ENCODE measurements at places on chromosomes 4 and X.

GRCh38 chr4:68373513-68373912 is 23.6 kb upstream of the YTHDC1 start:
- peak; percentile 75 for DNase-seq

- no peak for DNase-seq
These were observed 175.7 kb upstream of the BCOR start for GRCh38 chrX:40273356-40274050.

DNA sequence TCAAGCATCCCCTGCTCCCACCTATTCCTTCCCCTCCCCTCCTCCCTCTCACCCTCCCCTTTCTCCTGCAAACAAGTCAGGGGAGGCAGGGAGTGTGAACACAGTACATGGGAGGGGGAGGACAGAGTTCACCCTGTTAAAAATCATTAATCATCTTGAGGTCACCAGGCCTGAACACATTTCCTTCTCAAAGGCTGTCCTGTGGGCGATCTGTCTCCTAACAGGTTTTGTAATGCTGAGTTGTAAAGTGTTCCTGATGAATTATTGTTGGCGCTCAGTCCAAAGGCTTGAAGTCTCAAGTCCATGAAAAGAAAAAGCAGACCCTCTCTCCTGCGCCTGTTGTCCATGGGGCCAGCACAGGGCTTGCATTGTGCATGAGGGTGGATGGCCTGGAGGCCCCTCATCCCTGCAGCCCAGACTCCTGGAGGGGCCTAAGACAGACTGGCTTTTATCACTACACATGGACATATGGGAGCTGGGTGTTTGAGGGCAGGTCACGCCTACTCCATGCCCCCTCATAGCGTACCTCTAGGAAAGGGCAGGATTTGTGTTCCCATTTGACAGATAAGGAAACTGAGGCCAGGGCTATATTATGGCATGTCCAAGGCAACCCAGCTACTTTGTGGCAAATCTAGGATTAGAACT is 189.1 kb downstream of the RAB28 start:
- DNase-seq = no peak

DNA sequence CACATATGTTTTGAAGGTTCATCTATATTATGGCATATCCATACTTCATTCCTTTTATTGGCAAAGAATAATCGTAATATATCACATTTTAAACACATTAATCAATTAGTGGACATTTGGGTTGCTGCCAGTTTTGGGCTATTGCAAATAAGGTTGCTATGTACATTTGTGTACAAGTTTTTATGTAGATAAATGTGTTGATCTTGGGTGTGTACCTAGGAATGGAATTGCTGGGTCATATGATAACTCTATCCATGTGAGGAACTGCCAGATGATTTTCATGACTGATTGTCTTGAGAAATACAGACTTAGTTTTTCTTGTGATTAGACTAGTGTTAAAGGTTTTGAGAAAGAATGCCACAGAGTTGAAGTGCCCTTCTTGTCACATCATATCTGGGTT is 99.2 kb upstream of the RAB40AL start:
- no peak for DNase-seq

DNA sequence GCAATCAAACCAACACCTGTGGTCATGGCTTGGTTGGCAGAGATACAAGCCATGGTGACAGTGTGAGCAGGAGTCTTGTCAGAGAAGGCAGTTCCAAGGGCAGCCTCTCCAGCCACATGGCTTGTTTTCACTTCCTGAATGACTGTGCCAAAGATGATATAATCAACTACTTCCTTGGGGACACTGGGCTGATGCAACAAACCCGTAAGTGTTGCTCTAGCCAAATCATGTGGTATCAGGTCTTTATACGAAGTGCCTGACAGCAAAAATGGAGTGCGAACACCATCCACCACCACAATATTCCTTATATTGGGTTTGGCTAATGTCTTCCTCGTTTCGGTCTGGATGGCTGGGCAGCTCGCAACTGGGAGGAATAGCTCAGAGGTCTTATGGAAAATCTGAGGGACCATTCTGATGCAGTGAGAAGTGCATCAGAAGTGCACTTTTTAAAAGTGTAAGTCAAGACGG is 922.0 kb downstream of the NLGN4X start:
- no peak for DNase-seq
